AG08395 (cell line): ENCODE measurements at places on chromosomes 1 and 21.
A peak's percentile ranks its signal among the peaks of the same experiment; 100 is the strongest.

DNA sequence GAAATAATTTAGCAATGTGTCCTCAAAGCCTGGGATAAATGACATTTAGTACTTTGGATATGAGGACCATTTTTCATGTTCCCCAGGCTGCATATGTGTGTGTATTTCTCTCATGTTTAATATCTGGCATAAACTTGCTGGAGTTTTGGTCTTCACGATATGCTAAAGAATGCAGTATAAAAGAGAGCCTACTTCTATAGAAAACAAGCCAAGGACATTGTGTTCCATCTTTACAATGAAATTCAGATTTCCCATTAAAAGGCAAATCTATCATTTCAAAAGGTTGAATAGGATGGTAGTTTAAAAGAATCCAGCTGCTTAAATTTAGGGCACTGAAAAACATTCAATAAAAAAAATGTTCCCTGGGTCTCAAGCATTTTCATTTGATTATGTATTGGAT is 169.0 kb upstream of the C1orf105 start:
- DNase-seq = no peak

GRCh38 chr1:116003823-116004222 is 27.5 kb downstream of the SLC22A15 start:
- DNase-seq = no peak

- DNase-seq = no peak
Observed at GRCh38 chr1:235806123-235806522, 60.6 kb downstream of the LYST start.

DNA sequence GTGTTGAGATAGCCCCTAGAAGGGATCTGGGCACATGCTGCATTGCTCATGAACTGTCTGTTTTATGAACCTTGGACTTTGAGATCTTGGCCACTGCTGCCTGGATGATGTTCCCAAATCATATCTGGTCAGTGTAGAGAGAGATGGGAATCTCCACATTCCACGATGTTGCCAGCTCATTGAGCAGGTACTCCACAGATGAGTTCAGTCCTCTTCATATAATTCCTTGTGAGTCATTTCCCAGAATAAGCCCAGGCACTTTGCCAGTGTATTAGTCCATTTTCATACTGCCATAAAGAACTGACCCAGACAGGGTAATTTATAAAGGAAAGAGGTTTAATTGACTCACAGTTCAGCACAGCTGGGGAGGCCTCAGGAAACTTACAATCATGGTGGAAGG is 254.0 kb upstream of the RUNX1 start:
- peak; percentile 52 for DNase-seq

DNA sequence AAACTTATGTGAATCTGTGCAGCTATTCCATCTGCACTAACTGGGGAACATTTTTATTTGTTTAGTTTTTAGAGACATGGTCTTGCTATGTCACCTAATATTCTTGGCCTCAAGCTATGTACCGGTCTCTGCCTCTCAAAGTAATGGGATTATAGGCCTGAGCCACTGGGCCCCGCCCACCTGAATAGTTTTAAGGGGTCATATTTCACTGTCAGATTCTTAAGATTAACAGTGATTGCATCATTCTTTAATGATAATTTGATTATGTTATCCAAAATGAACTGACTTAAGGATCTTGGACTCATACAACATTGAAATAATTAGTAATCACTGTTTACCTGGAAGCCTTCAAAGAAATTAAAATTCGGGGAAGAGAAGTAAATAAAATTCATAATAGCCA is 12.6 kb upstream of the KLF18 start:
- no peak for DNase-seq

DNA sequence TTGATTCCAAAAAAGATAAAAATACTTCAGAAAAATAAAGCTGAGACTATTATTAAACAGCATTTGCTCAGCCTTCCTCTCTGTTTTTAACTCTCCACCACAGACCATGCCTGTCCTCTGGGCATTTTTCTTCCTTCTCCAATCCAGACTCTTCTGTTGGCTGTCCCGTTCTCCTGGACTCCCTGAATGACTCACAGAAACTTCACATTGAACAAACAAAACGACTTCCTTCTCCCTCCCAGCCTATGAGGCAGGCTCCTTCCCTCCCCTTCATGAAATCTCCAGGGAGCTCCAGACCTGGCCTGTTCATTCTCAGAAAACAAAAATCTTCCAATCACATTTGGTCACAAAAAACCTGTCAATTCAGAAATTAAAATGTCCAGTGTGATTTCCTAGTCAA is 421.3 kb downstream of the NPHP4 start:
- no peak for DNase-seq

DNA sequence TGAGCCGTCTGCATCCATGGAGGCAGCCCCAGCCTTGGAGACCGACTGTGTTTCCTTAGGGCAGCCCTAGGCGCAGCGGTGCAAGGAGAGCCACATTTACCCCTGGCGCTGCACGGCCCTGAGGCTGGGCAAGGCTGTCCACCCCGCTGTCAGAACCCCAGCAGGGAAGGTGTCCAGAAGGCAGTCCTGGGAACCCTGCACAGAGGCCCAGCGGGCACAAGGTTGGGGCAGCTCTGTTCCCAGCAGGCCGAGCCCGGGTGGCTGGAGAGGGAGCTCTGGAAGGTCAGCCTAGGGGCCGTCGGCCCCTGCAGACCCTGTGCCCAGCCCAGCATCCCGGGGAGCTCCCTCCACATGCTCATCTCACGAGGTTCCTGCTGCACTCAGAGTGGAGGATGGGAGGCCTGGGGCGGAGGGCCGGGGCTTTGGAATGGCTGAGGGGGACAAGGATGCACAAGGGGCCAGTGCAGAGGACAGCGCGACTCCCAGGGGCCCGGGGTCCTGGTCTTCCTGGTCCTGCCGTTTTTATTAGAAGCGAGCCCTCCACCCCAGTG is 19.9 kb upstream of the SAMD11 start:
- DNase-seq = no peak

- DNase-seq = no peak
Observed at GRCh38 chr1:9100471-9101043, 28.3 kb downstream of the GPR157 start.

GRCh38 chr1:106879538-106879937 is 176.9 kb upstream of the PRMT6 start:
- no peak for DNase-seq

- DNase-seq = no peak
Observed at GRCh38 chr1:204468206-204468605, 26.4 kb downstream of the PIK3C2B start.

DNA sequence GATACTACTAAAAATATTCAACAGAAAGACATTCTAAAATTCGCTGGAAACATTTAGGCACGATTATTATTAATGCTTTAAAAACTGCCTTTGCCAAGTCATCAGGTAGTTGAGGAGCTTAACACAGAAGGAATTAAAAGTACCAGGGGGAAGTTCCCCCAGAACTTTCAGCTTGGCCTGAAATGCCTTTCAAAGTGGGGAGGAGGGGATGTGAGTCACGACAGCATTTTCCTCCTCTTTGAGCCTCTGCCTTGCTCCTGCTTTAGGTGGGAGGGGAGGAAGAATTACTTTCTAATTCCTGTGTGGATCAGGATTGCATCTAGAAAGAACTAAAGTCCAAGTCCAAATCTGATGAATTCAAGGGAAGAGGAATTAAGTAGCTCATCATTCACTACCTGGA is 183.7 kb downstream of the CLIC6 start:
- no peak for DNase-seq

DNA sequence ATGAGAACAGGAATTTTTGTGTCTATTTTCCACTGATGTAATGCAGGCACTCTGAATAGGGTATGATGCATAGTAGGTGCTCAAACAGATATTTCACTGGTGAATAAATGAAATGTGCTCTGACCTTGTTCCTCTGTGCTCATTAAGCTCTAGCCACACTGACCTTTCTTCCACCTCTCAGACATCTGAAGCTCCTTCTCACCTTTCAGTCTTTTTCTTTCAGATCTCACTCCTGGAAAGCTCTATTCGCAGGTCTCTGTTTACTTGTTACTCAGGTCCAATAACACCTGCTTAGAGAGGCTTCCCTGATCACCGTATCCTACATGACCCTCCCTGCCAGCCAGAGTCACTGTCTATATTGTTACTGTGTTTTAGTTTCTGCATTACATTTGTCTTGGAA is 59.2 kb upstream of the IVNS1ABP start:
- no peak for DNase-seq

GRCh38 chr1:60867782-60868181 is 214.6 kb upstream of the NFIA start:
- DNase-seq = no peak

DNA sequence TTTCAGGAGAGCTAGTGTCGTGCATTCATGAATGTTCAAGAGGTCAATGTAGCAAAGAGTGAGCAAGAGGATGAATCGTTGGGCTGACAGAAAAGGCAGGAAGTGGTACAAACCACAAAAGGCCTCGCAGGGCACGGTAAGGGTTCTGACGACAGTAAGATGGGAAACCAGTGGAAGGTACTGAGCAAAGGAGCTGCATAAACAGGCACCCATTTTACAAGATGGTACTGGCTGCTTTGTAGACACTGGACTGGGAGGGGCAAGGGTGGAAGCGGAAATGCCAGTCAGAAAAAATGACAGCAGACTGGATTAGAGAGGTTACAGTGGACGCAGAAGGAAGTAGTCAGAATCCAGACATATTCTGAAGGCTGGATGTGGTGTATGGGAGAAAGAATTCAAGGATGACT is 123.5 kb downstream of the PTPN14 start:
- DNase-seq = peak; percentile 80

- no peak for DNase-seq
Observed at GRCh38 chr1:203992440-203992839, 80.5 kb upstream of the SOX13 start.

DNA sequence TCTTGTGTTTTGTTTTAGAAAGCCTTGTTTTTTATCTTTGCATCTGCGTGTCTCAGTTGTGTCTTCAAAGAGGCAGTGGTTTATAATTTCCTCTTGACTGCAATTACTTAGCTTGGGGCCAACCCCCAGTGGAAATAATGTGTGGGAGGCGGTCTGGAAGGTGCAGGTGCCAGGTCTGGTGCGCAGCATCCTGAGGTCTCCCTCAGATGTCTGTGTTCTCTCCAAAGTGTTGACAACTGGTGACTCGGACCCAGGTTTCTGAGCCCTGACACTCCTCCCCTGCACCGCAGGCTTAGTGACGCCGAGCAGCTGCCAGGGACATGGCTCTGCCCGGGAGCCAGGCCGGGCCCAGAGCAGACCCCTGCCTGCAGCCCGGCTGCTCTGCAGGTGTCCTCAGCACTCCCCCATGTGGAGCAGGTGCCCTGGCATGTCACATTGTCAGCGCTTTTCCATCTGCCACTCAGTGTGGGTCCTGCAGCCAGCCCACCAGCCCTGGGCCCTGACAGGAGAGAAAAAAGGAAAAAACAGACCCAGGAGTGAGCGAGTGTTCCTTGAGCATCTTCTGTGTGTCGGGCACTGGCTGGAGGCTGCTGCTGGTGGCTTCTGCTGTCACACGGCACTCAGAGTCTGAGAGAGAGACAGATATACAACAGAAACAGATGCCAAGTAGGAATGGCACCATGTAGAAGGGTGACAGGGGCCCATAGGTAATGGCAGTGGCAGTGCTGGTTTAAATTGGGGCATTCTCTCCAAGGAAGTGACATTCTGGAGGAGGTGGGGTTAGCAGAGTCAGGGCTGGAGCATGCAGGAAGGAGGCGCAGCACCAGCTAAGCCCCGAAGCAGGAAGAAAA is 24.8 kb upstream of the SELENON start:
- DNase-seq = no peak

DNA sequence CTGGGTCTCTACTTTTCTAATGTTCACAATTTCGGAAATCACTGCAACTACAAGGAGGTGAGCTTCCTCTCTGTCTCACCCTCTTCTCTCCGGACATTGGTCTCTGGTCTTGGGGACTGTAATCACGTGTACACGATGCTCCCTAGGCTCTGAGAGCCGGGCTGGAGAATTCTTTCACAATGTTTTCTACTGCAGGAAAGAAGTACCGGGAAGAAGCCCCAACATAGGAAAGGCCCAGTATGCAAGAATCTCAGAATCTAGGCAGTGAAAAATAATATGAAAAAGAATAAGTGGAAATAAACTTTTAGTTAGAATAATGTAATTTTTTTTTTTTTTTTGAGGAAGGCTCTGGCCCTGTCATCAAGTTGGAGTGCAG is 13.5 kb upstream of the HJV start:
- DNase-seq = peak; percentile 10

DNA sequence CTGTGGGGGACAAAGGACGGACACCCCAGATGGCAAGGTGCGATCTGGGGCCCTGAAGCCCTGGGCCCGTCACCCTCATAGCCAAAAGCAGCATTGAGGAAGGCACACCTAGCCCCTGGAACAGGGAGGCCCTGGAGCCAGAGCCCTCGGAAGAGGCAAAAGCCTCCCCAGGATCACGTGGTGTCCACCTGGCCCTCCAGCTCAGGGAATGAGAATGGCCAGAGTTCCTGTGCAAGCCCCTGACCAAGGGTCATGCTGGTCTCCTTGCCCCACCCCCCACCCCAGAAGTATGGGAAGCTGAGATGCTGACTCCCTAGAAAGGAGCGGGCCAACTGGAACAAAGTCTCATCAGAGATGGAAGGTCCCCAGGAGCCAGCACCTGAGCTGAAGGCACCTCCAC is 1.0 kb upstream of the PDZK1IP1 start:
- DNase-seq = no peak

- DNase-seq = peak; percentile 55
Observed at GRCh38 chr1:7042322-7043190, 257.3 kb downstream of the CAMTA1 start.

GRCh38 chr1:208601561-208601960 is 357.4 kb upstream of the PLXNA2 start:
- no peak for DNase-seq

- DNase-seq = no peak
Observed at GRCh38 chr1:11413986-11414391, 65.0 kb upstream of the DISP3 start.

DNA sequence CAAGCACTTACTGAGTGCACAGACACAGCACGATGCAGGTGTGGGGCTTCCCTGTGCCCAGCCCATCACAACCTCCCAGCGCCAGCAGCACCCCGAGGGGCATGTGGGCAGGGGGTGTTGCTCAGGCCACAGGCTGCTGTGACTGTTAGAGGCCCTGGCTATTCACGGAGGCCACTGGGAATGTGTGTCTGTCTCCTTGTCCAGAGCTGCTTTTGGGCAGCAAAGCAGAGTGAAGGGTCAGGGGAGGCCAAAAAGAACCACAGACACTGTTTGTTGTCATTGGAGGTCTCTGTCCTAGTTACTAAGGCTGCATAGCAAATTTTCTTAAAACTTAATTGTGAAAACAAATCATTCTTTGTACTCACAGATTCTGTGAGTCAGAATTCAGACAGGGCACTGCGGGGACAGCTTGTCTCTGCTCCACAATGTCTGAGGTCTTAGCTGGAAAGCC is 49.6 kb downstream of the TNFRSF8 start:
- peak; percentile 56 for DNase-seq
